ENCODE measurements at places on chromosomes 3 and 15.

- peak; percentile 77 for DNase-seq
These were observed 3.5 kb downstream of the DUSP7 start for GRCh38 chr3:52052831-52053306.

DNA sequence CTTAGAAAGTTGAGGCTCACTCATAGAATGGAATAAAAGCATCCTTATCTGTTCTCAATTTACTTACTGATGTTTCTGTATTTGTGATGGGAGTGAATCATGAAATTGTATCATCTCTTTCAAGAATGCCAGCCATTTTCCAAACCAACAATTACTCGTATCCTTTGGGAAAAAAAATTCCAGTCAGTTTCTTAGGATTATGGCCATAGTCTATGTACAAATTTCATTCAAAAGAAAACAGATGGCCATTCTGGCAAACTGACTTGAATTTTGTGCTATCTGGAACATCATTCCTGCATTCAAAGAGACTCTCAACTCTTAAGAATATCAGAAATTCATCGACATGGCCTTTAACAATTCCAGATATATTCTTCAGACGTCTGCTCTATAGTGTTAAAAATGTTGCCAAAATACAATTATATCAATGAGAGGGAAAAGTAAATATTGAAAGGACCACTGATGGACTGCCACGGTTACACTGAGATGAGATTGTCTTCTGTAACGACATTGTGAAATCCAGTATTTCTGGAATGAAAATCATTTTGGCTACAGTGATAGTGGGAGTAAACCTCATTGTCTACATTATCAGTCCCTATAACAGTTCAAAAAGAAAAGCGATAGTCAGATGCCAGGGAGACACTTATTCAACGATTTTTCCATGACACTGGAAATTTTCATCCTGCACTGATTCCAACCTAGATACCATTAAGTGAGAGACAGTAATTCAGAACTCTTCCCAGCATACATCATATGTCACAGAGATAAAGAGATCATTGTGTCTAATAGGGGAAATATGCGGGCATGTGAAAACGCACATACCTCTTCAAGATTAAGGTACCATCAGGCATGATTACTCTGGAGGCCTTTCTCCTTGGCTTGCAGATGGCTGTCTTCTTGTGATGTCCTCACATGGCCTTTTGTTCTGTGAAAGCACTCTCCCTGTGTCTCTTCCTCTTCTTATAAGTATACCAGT, 953.8 kb upstream of the ALCAM start:
- no peak for DNase-seq

- DNase-seq = peak; percentile 33
These were observed 76.1 kb upstream of the ATP11B start for GRCh38 chr3:182717216-182717615.

DNA sequence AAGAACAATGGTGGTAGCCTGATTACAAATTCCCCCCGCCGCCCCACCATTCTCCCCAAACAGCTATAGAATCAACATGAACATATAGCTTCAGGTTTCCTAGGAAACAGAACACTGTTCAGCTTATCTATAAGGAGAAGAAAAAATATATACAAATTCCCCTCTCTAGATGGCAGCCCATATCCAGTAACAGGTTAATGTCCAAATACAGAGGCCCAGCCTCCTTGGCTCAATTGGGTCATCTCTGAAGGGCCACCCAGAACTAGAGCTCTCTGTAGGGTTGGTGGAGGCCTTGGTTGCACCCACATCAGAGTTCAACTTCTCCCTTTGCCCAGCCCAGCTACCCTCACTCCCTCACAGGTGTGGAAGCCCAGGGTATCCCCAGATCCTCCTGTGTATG, 91.5 kb upstream of the ADAMTS17 start:
- no peak for DNase-seq

DNA sequence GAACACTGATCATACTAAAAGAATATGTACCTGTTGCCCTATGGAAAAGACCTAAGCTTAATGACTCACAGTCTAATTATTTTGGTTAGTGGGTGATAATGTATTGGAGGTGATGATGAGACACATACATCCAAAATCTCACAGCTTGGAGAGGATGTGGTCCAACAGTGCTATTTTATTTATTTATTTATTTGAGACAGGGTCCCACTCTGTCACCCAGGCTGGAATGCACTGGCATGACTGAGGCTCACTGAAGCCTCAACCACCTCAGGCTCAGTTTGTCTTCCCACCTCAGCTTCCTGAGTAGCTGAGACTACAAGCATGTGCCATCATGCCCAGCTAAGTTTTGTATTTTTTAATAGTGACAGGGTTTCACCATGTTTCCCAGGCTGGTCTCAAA, 35.0 kb downstream of the LPP start:
- DNase-seq = peak; percentile 33

All from epithelial cell of esophagus (primary cell).